B cell (primary cell): ENCODE measurements at places on chromosomes 6 and 20. TPM values are rescaled to one million over a fixed set of nuclear protein-coding genes. Genes with fewer than 3 reads are reported as not detected.

DNA sequence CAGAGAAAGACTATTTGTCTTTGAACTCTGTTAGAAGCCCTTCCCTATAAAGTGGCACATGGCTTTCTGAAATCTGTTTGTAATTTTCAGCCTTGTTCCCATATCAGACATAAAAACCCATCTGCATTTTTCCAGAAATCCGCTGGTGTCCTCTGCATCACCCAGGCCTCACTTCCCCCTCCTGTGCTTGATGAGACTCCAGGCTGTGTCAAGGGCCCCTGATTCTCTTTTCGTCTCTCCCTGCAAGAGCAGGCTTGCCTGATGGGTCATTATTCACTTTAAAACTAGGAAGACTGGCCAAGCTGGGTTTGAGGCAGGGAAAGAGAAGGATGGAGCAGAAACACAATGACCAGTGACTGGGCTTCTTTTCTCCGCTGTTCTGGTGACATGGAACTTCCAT, 10.6 kb upstream of the PROKR2 start:
- DNase-seq, result no peak
- H3K4me1 ChIP-seq, result no peaks in the 10 kb centered on the region

Gene TRIM39
- total RNA-seq, result 28.2 and 31.4 TPM in 2 replicates

- H3K27me3 ChIP-seq, result no peaks in the 10 kb centered on the region
- no peak for DNase-seq
- no peak overlapping the region for H3K4me3 ChIP-seq
- H3K27ac ChIP-seq, result no peak overlapping the region
- no peaks in the 10 kb centered on the region for H3K4me1 ChIP-seq
These were observed 618.9 kb upstream of the GJE1 start for GRCh38 chr6:141513830-141514229.

- H3K4me1 ChIP-seq, result no peaks in the 10 kb centered on the region
- DNase-seq, result no peak
- no peak within 1 kb of the TSS for H3K4me3 ChIP-seq
- no peak within 1 kb of the TSS for H3K27ac ChIP-seq
- no peaks in the 10 kb centered on the region for H3K36me3 ChIP-seq
These were observed at the start of gene GABRR1 for GRCh38 chr6:89217299-89217910. GABRR1 (minus strand) TSS chr6:89217358; CDS start chr6:89217322, 36 bp downstream.

Gene ZSCAN9
- 29.8 and 32.0 TPM in 2 replicates for total RNA-seq

Gene GTSF1L
- 0.84 TPM in 1 of 2 replicates, not detected in the other for total RNA-seq

Gene ANKRD66
- not detected in 2 replicates for total RNA-seq

- H3K4me3 ChIP-seq, result no peak overlapping the region
- H3K27ac ChIP-seq, result no peak overlapping the region
- no peaks in the 10 kb centered on the region for H3K27me3 ChIP-seq
- peaks cover 9% of the 10 kb centered on the region for H3K4me1 ChIP-seq
- H3K36me3 ChIP-seq, result peaks cover 49% of the 10 kb centered on the region
These were observed 63.9 kb downstream of the KCNS1 start for GRCh38 chr20:45037050-45037449.

Gene TOMM34
- 21.8 and 21.9 TPM in 2 replicates for total RNA-seq

DNA sequence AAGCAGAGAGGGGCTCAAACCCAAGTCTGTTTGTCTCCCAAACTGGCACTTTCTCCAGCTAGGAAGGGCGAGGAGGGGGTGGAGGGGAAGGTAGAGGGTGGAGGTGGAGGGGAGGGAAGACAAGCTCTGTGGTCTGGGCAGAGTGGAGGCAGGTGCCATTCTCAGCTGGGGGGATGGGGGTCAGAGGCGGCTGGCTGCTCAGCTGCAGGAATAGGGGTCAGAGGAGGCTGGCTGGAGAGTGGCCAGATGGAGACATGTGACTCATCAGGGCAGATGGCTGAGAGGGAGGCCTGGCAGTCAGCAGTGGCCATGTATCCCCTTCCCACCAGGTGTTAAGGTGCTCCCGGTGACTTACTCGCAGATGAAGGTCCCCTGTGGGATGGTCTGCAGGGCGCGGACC, 3.5 kb upstream of the SLC44A4 start:
- H3K27me3 ChIP-seq, result no peaks in the 10 kb centered on the region
- H3K27ac ChIP-seq, result no peak overlapping the region
- H3K36me3 ChIP-seq, result peaks cover 62% of the 10 kb centered on the region
- no peak for DNase-seq
- no peaks in the 10 kb centered on the region for H3K4me1 ChIP-seq
- H3K4me3 ChIP-seq, result no peak overlapping the region

- no peak overlapping the region for H3K27ac ChIP-seq
- H3K36me3 ChIP-seq, result peaks cover 63% of the 10 kb centered on the region
- H3K4me3 ChIP-seq, result no peak overlapping the region
- no peak for DNase-seq
- peaks cover 11% of the 10 kb centered on the region for H3K4me1 ChIP-seq
These were observed 2.6 kb downstream of the SRSF6 start for GRCh38 chr20:43460172-43460829.

Gene RAB44
- total RNA-seq, result 0.15 and 0.19 TPM in 2 replicates

- no peaks in the 10 kb centered on the region for H3K36me3 ChIP-seq
- no peak for DNase-seq
- H3K27me3 ChIP-seq, result peaks cover 3% of the 10 kb centered on the region
- no peak overlapping the region for H3K4me3 ChIP-seq
- no peak overlapping the region for H3K27ac ChIP-seq
These were observed 146.8 kb upstream of the PMEPA1 start for GRCh38 chr20:57856658-57857057.

GRCh38 chr6:84411060-84411629, 183.7 kb upstream of the CEP162 start:
- no peaks in the 10 kb centered on the region for H3K36me3 ChIP-seq
- H3K27me3 ChIP-seq, result no peaks in the 10 kb centered on the region
- DNase-seq, result no peak
- no peak overlapping the region for H3K4me3 ChIP-seq
- no peaks in the 10 kb centered on the region for H3K4me1 ChIP-seq

Gene PRPH2
- total RNA-seq, result 0.10 and 0.15 TPM in 2 replicates

DNA sequence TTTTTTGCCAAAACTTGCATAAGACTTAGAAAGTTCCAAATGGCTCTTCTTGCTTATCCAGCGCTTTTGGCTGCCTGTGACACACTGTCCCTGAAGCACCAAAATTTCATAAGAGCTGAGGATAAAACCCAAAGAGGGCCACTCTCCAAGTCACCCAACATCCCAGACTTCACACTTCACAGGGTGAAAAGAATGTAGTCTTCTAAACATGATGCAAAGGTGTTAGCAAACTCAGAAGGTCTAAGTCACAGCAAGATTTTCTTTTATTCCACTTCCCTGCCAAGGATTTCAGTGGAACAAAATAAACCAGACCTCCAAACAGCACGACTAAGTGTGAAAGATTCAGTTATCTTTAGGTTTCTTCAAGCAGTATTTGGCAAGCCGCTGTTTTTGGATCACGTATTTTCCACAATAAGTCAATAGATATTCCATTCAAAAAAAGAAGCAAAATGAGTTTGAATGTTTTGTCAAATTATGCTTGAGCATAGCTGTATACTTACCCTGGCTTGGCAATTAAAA, 44.6 kb upstream of the CD93 start:
- no peak overlapping the region for H3K27ac ChIP-seq
- no peaks in the 10 kb centered on the region for H3K36me3 ChIP-seq
- DNase-seq, result no peak
- no peaks in the 10 kb centered on the region for H3K27me3 ChIP-seq

GRCh38 chr20:54059691-54060364, 10.6 kb downstream of the BCAS1 start:
- no peak overlapping the region for H3K27ac ChIP-seq
- no peaks in the 10 kb centered on the region for H3K4me1 ChIP-seq
- no peak for DNase-seq
- no peaks in the 10 kb centered on the region for H3K27me3 ChIP-seq
- no peaks in the 10 kb centered on the region for H3K36me3 ChIP-seq

Gene ADGRF5
- not detected in 2 replicates for total RNA-seq
